H4 (cell line): ENCODE measurements at places on chromosomes 3 and 15. TPM values are rescaled to one million over a fixed set of nuclear protein-coding genes. Genes with fewer than 3 reads are reported as not detected.
A peak's percentile ranks its signal among the peaks of the same experiment; 100 is the strongest.

DNA sequence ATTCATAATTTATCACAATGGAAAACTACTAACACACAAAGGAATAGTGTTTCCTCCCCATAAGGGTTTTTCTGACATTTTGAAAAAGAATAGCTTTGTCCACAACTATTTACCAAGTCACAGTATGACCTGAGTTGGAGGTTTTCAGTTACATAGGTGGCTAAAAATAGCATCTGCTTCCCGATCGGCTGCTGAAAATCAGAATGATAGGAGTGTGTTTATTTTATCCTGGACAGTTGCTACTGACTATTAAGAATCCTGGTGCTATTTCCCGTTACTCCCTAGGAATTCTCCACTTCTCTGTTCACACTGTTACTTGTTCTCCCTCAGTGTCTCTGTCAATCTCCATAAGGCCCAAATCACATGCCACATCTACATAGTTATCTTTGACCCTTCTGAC is 353.9 kb upstream of the RARB start:
- DNase-seq: no peak

DNA sequence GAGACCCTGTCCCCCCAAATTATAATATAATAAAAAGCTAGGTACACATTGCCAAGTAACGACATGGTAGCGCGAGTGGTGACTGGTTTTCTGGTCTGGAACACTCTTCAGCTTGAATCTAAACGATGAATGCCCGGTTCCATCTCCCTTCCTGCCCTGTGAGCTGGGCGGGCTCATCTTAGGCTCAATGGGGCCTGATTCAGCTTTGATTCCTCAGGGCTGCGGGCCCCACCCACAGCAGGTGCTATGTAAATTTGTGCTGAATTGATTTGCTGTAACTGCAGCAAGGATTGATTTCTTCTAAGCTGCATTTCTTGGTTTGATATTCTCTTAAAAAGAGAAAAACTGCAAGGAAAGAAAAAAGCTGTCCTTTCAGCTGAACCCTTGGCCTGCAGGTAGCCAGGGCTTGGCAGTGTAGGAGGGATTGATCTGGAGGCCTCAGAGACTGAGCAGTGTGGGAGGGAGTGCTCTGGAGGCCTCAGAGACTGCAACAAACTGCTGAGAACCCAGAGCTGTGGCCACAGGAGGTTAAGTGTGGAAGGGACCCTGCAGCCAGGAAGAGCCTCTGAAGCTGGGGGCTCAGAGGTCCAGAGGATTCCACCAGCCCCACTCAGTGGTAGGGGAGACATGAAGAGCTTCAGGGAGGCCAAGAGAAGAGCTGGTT is 231.6 kb downstream of the XXYLT1 start:
- no peak for DNase-seq

DNA sequence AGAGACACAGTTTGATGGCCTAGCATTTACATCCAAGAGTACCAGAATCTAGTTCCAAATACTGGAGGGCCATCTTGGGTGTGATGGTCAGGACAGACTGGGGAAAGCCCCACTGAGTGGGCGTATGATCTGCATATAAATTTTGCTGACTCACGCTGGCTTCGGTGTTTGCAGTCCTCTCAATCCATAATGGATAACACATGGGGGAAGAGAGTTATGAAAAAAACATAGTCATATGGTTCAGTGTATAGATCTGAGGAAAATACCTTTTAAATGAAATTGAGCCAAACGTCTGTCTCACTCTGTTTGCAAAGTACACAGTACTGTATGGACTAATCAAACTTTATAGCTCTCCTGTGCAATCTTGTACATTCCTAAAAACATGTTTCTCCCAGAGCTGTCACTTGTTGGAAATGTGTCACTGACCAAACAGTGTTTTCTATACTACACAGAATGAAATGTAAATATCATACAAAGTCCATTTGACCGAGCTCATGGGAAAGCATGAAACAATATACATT is 125.3 kb upstream of the THBS1 start:
- peak; percentile 21 for DNase-seq

- no peak for DNase-seq
These were observed 55.2 kb downstream of the SUMF1 start for GRCh38 chr3:4411833-4412232.

DNA sequence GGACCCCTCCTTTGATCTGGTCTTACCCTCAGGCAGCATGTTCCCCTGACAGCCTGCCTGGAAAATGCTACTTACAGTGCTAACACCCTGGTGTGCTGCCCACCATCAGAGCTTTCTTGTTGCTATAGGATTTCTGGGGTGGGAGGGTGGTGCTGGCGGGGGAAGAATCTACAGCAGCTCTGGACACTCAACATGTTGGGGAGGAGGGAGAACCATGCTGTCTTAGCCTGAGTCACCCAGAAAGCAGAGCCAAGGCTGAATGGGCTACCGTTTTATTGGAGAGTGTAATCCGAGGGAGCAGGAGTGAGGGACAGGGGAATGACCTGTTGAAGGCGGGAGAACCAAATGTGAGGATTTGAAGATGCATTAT is 45.6 kb downstream of the MFSD1 start:
- DNase-seq: no peak

GRCh38 chr15:51758645-51759044 is 7.2 kb downstream of the TMOD2 start:
- DNase-seq: no peak

- DNase-seq: peak; percentile 71
These were observed 613.4 kb downstream of the ZPLD1 start for GRCh38 chr3:103048068-103048722.

GRCh38 chr3:111810909-111811308 is 48.2 kb upstream of the PHLDB2 start:
- DNase-seq: no peak

DNA sequence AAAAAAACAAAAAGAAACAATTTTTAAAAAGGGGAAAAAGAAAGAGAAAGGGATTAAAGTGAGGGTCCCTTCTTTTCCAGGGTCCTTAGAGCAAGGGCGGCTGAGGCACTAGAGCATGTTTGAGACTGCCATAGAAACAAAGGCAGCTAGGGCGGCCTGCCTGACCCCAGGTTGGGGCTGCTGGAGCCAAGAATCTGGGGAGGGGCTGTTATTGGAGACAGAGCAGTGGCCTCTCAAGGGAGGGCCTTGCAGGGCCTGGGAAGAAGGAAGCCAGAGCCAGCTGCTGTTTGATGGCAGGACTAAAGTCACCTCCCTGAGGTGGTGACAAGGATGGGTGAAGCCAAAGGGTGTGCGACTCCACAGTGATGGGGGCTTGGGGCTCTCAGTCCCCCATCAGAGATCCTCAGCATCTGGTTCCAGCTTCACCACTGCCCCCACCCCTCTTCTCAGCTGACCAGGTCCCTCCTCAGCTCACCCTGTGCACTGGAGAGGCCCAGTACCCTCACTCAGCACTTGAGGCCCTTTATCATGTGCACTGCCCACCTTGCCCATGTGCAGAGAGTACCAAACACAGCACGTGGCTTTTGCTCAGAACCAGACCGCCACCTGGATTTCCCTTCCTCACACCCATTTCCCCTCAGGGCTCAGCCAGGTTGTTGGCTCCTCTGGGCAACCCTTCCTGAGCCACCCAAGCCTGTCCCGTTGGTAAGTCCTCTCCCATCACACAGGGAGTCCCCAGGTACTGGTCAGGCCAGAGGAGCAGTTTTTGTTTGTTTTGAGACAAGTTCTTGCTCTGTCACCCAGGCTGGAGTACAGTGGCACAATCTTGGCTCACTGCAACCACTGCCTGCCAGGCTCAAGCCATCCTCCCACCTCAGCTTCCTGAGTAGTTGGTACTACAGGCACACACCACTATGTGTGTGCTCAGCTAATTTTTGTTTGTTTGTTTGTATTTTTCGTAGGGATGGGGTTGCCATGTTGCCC is 1.7 kb downstream of the TMEM89 start:
- no peak for DNase-seq

GRCh38 chr15:36645106-36645505 is 65.7 kb downstream of the CDIN1 start:
- DNase-seq: no peak

Gene ITGA11
- 0.41 and 0.66 TPM in 2 replicates for total RNA-seq

Gene CLDN11
- 0.06 TPM in 1 of 2 replicates, not detected in the other for total RNA-seq

Gene ISL2
- 2.3 and 4.2 TPM in 2 replicates for total RNA-seq

Gene NOX5
- total RNA-seq: not detected in 2 replicates

Gene CP
- total RNA-seq: 2.6 and 3.4 TPM in 2 replicates

Gene NXPE3
- total RNA-seq: 14.9 and 21.0 TPM in 2 replicates

Gene CSPG5
- 0.93 and 1.5 TPM in 2 replicates for total RNA-seq

Gene GRM2
- total RNA-seq: not detected in 2 replicates
